ENCODE measurements at places on chromosomes 2 and 18.

DNA sequence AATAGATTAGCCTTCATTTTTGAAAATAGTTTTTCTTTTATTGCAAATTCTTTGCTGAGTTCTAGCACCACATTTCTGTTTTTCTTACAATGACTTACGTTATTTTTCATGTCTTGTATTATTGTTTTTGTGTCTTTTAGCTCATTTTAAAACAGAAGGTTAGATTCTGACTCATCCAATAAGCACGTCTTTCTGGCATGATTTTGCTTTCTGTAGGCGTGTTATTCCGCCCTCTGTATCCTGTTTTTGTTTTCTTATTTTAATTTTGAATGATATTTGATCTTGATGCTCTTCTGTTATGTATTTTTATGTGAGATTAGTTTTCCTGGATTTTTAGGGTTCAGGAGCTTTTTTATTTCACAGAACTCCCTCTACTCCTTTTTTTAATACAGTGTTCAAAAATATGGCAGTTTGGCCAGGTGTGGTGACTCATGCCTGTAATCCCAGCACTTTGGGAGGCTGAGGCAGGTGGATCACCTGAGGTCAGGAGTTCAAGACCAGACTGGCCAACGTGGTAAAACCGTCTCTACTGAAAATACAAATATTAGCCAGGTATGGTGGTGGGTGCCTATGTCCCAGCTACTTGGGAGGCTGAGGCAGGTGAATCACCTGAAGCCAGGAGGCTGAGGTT, 145.0 kb downstream of the CLIP4 start:
- DNase-seq, result no peak

GRCh38 chr2:99624677-99625076, 134.9 kb upstream of the REV1 start:
- DNase-seq, result no peak

- no peak for DNase-seq
Measured at GRCh38 chr2:80378-80777, 34.1 kb upstream of the FAM110C start.

DNA sequence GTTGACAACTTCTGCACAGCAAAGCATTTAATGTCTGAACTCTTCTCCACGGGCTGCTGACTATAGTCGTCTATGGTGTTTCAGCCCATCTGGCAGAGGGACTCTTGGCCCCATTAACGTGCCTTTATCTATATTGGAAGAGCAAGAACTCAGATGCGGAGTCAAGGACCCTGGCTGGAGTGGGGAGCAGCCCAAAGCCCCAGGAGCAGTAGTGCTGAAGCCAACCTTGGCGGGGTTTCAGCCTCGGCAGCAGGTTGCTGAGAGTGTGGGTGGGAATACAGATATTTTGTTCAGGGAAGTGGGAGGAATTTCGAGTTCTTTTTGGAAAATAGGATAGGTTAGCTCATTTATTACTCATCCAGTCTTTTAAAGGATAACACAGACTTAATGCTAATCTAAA, 34.2 kb downstream of the TMEM17 start:
- DNase-seq, result no peak

GRCh38 chr18:55552526-55553189, 35.3 kb downstream of the TCF4 start:
- DNase-seq, result no peak

- no peak for DNase-seq
Measured at GRCh38 chr2:189836644-189837043, 52.4 kb downstream of the PMS1 start.

GRCh38 chr2:188085421-188085820, 206.3 kb upstream of the GULP1 start:
- no peak for DNase-seq

DNA sequence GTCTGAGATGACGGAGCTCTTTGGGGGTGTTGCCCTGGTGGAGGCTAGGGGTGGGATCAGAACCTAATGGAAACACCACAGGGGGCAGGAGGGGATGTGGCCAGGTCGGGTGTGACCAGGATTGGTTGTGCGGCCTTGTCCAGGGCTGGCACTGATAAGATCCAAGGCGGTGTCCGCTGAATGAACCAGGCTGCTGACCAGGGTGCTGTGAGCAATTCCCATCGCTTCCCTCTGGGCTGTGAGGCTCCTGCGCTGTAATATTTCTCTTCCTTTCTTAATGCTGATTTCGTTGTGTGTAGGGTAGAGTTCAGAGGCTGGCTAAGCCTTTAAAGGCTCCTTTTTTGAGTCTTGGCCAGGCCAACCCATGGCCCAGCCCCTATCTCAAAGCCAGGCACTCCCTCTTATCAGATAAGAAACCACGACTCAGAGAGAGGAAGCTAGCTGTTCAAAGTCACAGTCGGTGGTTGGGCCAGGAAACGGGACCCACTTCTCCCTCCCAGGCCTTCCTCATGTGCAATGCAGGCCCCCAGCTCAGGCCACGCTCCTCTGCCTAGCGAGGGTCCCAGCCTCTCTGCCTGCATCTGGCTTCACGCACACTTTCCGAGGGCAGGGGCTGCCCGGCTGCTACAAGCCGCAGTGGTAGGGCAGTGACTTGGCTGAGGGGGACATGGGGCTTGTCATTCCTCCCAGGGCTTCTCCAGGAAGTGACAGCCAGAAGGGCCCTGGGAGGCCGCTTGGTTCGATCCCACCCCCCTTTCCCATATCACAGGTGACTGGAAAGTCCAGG, 26.0 kb upstream of the FOSL2 start:
- DNase-seq, result no peak

GRCh38 chr2:41870265-41870585, 177.6 kb upstream of the PKDCC start:
- DNase-seq, result no peak

- DNase-seq, result no peak
Measured at GRCh38 chr2:187438455-187438854, 9.6 kb downstream of the CALCRL start.

- DNase-seq, result no peak
Measured at GRCh38 chr2:187890690-187891089, 336.5 kb upstream of the TFPI start.

- DNase-seq, result no peak
Measured at GRCh38 chr2:144695657-144696056, 175.7 kb upstream of the ZEB2 start.

- DNase-seq, result no peak
Measured at GRCh38 chr2:128797533-128797932, 478.9 kb upstream of the HS6ST1 start.

DNA sequence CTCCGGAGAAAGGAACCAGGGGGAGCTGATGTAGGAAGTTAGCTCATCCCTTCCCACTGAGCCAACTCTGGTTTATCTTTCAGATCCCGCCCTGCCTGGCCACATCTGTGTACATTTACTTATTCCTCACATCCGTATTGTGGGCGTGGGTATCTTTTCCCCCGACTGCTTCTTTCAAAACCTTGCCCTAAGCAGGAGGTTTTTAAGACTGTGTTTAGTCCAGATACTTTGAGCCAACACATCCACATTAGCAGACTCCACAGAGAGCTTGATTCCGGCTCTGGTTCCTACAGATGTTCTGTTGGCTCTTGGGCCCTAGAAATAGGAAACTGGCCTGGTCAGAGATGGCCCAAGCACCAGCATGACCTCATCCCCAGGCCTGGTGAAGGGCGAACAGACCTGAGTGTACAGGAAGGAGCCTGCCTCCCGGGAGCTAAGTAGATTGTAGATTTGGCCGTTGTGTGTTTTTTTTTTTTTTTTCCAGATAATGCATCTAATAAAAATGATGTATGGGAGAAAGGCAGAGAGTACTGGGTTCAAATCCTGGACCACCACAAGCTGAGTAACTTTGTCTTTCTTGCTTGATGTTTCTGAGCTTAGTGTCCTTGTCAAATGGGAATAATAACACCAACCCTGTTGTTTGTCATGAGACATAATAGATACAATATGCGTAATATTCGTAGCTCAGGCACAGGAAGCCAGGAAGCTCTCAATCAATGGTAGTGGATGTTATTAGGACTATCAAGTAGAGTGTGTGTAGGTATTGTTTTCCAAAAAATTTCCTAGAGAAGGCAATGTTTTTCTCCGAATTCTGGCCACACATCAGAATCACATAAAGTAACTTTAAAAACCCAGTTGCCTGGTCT, 92.3 kb downstream of the PRKCE start:
- DNase-seq, result no peak

DNA sequence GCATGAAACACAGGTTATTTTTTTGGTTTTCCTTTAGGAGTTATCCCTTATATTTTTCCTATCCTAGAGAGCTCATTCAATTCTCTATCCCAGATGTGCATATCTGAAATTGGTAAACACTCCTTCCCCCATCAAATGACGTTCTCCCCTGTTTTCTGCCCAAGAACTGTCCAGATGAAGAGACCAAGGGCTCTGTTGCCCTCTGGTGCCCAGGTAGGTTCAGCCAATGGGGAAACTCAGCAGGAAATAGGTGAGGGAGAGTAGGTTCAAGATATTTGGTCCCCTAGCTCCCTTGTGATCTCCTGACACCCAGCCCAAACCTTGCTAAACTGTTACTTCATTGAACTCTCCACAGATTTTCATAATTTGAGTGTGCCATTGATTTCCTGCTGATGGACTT, 14.1 kb upstream of the INO80C start:
- DNase-seq, result no peak

DNA sequence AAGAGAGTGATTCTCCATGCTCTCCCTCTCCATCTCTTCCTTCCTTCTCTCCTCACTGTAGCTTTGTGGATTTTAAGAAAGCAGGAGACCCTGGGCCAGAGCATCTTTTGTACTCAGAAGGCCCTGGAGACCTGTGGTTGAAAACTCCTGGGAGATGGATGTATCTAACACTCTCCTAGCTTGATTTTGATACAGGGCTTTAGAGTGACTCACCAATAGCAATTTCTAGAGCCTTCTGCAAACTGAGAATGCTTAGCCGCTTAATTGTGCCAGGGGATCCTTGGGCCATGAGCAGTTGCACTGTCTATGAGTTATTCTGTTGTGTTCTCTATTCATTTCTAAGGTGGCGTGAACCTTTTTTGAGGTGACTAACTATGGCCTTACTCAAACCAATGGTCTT, 17.7 kb downstream of the HOXD1 start:
- no peak for DNase-seq

DNA sequence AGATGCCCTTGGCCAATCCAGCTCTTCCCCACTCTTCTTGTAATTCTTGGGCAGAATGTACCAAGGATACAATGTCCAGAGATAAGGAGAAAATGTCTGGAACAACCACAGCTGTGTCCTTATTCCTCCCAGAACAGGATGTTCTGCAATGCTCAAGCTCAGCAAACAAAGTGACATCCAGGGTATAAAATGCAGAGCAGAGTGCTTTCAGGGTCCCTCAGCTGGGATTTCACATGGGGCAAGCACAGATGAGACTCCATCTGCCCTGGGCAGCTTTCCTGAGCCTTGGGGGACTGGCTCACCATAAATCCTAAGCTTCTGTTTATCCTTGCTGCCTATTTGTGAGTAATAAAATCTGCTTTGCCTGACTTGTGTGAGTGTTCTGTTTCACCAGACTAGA, 127.4 kb downstream of the VAPA start:
- no peak for DNase-seq

DNA sequence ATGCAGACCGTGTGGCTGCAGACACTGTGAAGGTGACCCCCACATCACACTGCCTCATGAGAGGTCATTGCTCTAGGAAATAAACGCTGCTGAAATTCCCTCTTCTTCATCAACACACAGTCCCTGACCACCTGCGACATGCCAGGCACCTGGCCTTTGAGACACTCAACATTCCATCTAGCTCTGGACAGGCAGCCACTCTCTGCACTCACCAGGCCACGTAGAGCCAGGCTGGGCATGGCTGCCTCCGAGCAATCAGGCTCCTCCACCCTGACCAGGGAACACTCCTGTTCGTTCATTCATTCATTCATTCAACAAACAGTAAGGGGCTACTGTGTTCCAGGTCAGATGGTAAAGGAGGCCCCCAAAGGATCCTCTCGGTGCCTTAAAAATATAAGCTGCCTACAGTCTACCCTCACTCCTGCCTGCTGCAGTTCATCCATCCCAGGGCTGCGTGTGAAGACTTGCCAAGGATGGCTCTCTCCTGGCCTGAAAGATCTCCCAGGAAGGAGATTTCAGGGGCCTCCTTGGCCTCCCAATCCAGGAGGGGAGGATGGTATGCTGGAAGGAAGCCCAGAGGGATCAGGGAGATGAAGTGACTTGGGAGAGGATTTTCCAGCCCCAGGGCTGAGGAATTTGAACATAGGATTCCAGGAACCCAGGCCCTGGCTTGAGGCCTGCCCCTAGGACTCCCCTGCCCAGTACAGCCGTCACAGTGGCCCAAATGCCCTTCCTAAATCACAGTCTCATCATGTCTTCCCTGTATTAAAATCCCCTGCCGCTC, 66.7 kb downstream of the TNS1 start:
- DNase-seq, result no peak

GRCh38 chr2:219695145-219695709, 67.8 kb downstream of the SLC4A3 start:
- no peak for DNase-seq

- no peak for DNase-seq
Measured at GRCh38 chr18:50906843-50907242, 27.9 kb downstream of the ME2 start.

- no peak for DNase-seq
Measured at GRCh38 chr2:16396171-16396570, 269.5 kb downstream of the CYRIA start.
